CD8-positive, alpha-beta memory T cell (primary cell): ENCODE measurements at places on chromosomes 3 and 15.

DNA sequence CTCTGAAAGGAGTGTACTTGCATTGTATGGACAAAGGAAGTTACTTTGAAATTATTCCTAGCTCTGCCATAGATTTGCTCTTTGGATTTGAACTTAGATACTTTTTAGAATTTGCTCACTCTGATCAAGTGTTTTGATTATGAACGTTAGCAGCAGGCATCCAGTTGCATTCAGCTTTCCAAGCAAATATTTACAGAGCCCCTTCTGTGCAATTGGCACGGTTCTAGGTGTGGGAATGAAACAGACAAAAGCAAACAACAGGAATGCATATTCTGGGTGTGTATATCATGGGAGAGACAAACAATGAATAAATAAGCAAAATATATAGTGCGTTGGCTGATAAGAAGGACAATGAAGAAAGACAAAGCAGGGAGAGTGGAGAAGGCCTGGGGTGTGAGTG is 125.5 kb upstream of the ADAMTS9 start:
- no peak for DNase-seq

GRCh38 chr3:186922790-186923189 is 7.5 kb upstream of the ST6GAL1 start:
- no peak for DNase-seq

- DNase-seq, result no peak
These were observed 16.6 kb downstream of the AQP9 start for GRCh38 chr15:58154769-58155168.

- no peak for DNase-seq
These were observed 27.7 kb upstream of the P4HTM start for GRCh38 chr3:48962340-48962739.

GRCh38 chr3:18656410-18656809 is 231.3 kb upstream of the SATB1 start:
- no peak for DNase-seq

DNA sequence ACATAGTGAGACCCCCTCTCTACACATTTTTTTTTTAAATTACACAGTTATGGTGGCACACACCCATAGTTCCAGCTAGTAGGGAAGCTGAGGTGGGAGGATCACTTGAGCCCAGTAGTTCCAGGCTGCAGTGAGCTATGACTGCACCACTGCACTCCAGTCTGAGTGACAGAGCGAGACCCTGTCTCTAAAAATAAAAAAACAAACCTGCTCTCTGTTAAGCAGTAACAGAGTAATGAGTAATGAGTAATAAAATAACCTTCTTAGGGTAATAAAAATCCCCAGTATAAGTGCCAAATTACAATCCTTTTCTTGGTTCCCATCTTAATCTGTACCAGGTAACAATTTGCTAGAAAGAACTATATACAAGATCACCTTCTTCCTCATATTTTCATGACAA is 65.9 kb upstream of the PLXND1 start:
- DNase-seq, result no peak

- no peak for DNase-seq
These were observed 3.4 kb downstream of the PIGZ start for GRCh38 chr3:196965112-196965803.

- DNase-seq, result no peak
These were observed 33.0 kb downstream of the NME9 start for GRCh38 chr3:138296639-138297038.

- no peak for DNase-seq
These were observed 573 bp upstream of the CEP152 start for GRCh38 chr15:48811325-48811958.

DNA sequence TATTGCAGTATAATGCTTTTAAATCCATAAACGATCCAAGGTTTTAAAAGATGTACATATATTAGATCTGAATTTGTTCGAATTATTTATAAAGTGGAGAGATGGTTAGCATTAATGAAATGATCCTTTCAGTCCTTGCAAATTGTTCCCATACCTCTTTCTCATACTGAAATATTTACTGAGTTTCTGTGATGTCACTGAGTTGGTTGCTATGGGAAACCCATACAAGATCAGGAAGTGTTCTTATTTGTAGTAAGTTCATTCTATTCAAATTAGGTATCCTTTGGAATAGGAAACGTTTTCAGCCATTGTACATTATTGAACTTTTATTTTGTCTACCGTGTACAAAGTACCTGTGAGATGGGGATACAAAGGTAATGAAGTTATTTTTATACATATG is 73.2 kb upstream of the CHL1 start:
- DNase-seq, result no peak
